Heart left ventricle (tissue), 16 donors: ENCODE measurements at places on chromosomes 1 and 21. TPM values are rescaled to one million over a fixed set of nuclear protein-coding genes. Genes with fewer than 3 reads are reported as not detected.
A peak's percentile ranks its signal among the peaks of the same experiment; 100 is the strongest.

Gene RGS13
- total RNA-seq, result 0.17 TPM

Gene SH3BP5L
- 24.6 TPM for total RNA-seq

Gene PTGER3
- 0.45 TPM for total RNA-seq

Gene TSSK3
- total RNA-seq, result 1.7 TPM

Gene LIN28A
- not detected for total RNA-seq

Gene RAB42
- 0.49 TPM for total RNA-seq

Gene FAM72D
- not detected for total RNA-seq

Gene PDZK1IP1
- not detected for total RNA-seq

Gene S100A1
- 1,023 TPM for total RNA-seq

GRCh38 chr1:107894605-107895004, 70.4 kb downstream of the VAV3 start:
- no peak for DNase-seq
- H3K27ac ChIP-seq, result no peak overlapping the region
- H3K4me3 ChIP-seq, result no peak overlapping the region
- peaks cover 7% of the 10 kb centered on the region for H3K4me1 ChIP-seq
- H3K27me3 ChIP-seq, result no peaks in the 10 kb centered on the region

GRCh38 chr21:25385911-25386474, 221.3 kb downstream of the MRPL39 start:
- no peaks in the 10 kb centered on the region for H3K4me1 ChIP-seq
- H3K4me3 ChIP-seq, result no peak overlapping the region
- no peaks in the 10 kb centered on the region for H3K36me3 ChIP-seq
- H3K27me3 ChIP-seq, result no peaks in the 10 kb centered on the region
- DNase-seq, result no peak
- H3K27ac ChIP-seq, result no peak overlapping the region

- H3K27me3 ChIP-seq, result no peaks in the 10 kb centered on the region
- no peak for DNase-seq
- H3K4me3 ChIP-seq, result no peak overlapping the region
- no peaks in the 10 kb centered on the region for H3K36me3 ChIP-seq
Measured at GRCh38 chr21:21232320-21232719, 234.1 kb downstream of the NCAM2 start.

- H3K27ac ChIP-seq, result no peak overlapping the region
- H3K4me1 ChIP-seq, result no peaks in the 10 kb centered on the region
- DNase-seq, result no peak
Measured at GRCh38 chr1:11107599-11107998, 7.9 kb upstream of the EXOSC10 start.

DNA sequence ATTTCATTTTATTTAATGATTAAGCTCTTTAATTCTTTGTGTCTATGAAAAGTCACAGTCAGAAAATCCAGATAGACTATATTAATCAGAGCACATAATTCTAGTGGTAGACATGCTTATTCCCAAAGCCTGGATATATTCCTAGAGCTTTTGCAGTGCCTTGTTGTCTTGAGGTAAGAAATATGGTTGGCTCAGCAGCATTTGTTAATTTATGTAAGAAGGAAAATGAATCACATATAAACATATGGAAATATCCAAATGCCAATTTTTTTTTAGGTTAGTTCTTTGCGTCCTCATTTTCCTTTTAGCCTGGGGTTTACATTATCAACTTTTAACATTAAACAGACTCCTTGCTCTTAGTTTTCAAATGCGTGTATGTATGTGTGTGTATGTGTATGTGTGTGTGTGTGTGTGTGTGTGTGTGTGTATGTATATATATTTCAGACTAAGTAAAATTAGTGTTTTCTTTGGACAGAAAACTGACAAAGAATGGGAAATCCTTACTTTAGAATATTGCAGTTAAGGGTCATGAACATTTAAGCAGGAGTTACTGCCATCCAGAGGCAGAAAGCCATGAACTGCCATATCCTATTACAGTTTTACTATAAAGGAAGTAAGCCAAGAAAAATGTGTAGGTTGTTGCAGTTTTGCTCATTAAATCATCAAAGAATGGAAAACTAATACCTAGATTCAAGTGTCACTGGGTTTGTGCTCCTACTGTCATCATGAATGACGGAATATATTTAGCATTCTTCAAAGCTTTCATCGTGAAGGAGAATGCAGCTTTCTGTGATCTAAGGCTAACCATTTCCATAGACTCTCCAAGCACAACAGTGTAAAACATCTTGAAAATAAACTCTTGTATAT, 477.1 kb upstream of the NR5A2 start:
- H3K4me3 ChIP-seq, result no peak overlapping the region
- no peak for DNase-seq
- H3K36me3 ChIP-seq, result no peaks in the 10 kb centered on the region
- H3K4me1 ChIP-seq, result no peaks in the 10 kb centered on the region

GRCh38 chr1:18917071-18917799, 14.9 kb upstream of the ALDH4A1 start:
- H3K4me1 ChIP-seq, result peaks cover 22% of the 10 kb centered on the region
- H3K27ac ChIP-seq, result no peak overlapping the region
- H3K27me3 ChIP-seq, result no peaks in the 10 kb centered on the region
- H3K4me3 ChIP-seq, result no peak overlapping the region
- H3K36me3 ChIP-seq, result peaks cover 20% of the 10 kb centered on the region

- DNase-seq, result no peak
- H3K27ac ChIP-seq, result no peak overlapping the region
- no peaks in the 10 kb centered on the region for H3K27me3 ChIP-seq
- no peak overlapping the region for H3K4me3 ChIP-seq
Measured at GRCh38 chr1:76827066-76827465, 40.2 kb upstream of the ST6GALNAC5 start.

- H3K27me3 ChIP-seq, result no peaks in the 10 kb centered on the region
- no peaks in the 10 kb centered on the region for H3K4me1 ChIP-seq
- DNase-seq, result peak; percentile 30
- H3K36me3 ChIP-seq, result no peaks in the 10 kb centered on the region
Measured at GRCh38 chr1:174262349-174263241, 103.3 kb downstream of the RABGAP1L start.

DNA sequence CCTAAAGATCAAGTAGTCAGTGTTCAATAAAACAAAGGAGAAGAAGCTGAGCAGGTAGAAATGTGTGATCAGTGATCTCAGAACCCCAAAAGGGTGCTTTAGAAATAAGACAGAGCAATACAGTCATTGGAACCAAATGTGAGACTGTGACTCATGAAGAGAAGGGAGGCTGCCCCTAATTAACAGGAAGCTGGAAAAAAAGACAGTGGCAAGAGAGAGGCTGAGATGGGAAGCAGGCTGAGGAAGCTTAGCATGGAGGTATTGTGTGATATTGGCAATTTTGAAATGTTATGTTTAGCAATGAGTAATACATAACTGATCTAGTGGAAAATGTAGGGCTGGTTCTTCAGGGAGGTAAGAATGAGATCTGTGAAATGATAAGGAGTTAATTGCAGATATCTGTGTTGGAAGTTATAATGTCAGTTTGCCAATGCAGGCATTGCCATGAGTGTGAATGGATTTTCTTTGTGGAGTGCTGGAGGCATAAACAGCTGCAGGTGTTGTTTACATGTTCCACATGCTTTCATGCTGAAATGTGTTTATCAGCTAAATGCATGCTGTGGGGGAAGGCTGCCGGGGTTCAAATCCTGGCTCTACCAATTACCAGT, 90.6 kb upstream of the CACNA1E start:
- no peak overlapping the region for H3K27ac ChIP-seq
- DNase-seq, result no peak
- no peak overlapping the region for H3K4me3 ChIP-seq
- H3K36me3 ChIP-seq, result no peaks in the 10 kb centered on the region
- peaks cover 12% of the 10 kb centered on the region for H3K27me3 ChIP-seq

DNA sequence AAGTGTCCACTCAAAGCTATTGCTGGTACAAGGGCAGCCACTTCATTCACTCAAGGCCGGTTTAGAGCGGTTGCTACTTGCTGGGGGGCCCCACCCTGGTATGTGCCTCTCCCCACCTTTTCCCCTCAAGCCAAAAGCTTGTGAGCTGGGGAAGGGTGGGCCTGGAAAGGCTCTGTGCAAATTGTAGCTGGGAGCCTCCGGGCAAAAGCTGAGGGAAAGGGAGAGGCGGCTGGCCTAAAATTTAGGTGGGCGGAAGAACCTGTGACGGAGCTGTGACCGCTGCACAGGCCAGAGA, 306 bp upstream of the SH3D21 start:
- peaks cover 16% of the 10 kb centered on the region for H3K4me1 ChIP-seq
- DNase-seq, result no peak
- no peak overlapping the region for H3K4me3 ChIP-seq
- H3K36me3 ChIP-seq, result peaks cover 40% of the 10 kb centered on the region
- H3K27me3 ChIP-seq, result no peaks in the 10 kb centered on the region

- no peaks in the 10 kb centered on the region for H3K36me3 ChIP-seq
- H3K4me3 ChIP-seq, result no peak overlapping the region
- no peak for DNase-seq
- no peaks in the 10 kb centered on the region for H3K27me3 ChIP-seq
- H3K4me1 ChIP-seq, result no peaks in the 10 kb centered on the region
Measured at GRCh38 chr1:57086154-57086553, 120.3 kb upstream of the C8B start.

DNA sequence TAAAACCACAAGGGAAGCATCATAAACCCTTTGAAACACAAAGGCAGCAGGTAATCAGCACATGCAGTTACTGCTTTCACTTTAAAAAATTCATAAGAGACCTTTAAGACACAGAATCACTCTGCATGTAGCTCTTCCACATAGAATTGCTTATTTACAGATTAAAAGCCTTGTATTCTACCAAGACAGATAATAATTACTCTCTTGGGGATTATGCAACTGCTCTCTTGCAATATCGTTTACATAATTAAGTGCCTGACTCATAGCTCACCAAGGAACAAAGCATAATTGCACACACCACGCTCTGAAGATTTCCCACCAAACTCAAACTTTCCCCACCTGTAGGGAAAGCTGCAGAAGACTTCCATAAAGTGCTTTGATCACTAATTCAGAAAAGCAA, 87.9 kb downstream of the VAV3 start:
- no peaks in the 10 kb centered on the region for H3K36me3 ChIP-seq
- no peaks in the 10 kb centered on the region for H3K4me1 ChIP-seq
- H3K27me3 ChIP-seq, result no peaks in the 10 kb centered on the region

- H3K27me3 ChIP-seq, result no peaks in the 10 kb centered on the region
- peaks cover 58% of the 10 kb centered on the region for H3K36me3 ChIP-seq
- H3K4me1 ChIP-seq, result no peaks in the 10 kb centered on the region
- H3K4me3 ChIP-seq, result no peak overlapping the region
Measured at GRCh38 chr1:179867493-179868330, 9.9 kb downstream of the TOR1AIP2 start.

DNA sequence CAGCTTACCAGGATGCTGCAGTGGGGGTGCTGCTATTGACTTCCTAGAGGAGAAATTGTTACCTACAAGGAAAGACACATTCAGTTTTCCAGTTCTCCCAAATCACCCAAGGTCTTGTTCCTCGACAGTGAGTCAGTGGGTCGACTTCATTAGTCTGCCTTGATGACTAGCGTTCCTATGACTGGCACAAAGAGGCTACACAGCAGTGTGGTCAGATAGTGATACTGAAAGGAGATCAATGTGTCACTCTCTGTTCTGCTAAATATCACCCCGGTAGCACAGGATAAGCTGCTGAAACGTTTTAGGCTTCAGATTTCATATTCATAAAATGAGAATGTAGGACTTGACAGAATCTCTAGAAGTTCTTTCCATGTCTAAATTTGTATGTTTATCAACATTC, 357.4 kb downstream of the LMX1A start:
- no peaks in the 10 kb centered on the region for H3K27me3 ChIP-seq
- H3K4me3 ChIP-seq, result no peak overlapping the region
- no peaks in the 10 kb centered on the region for H3K4me1 ChIP-seq
- H3K27ac ChIP-seq, result no peak overlapping the region
- DNase-seq, result no peak
- no peaks in the 10 kb centered on the region for H3K36me3 ChIP-seq

DNA sequence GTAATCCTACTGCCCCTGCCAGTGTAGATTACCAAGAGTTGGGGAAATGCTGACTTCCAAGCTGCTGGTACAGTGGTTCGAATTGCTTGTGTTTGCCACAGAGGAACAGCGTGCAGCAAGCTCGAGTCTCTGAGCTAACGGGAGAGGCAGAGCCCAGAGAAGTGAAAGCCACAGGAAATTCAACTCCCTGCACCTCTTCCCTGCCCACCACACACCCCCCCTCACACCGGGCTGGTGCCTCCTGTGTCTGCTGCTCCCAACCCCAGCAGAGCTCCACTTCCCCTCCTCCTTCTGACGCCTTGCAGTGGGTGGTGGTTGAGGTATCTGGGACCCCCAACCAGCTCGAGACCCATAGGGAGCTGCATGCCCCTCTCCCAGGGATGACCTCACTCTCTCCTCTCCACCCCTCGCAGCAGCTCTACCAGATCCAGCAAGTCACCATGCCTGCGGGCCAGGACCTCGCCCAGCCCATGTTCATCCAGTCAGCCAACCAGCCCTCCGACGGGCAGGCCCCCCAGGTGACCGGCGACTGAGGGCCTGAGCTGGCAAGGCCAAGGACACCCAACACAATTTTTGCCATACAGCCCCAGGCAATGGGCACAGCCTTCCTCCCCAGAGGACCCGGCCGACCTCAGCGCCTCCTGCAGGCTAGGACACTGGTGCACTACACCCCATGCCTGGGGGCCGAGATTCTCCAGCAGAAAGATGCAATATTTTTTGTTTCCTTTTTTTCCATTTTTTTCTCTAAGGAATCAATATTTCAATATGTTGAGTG, 13.1 kb upstream of the KCNQ4 start:
- no peak for DNase-seq
- peaks cover 78% of the 10 kb centered on the region for H3K36me3 ChIP-seq
- peak overlapping the region; percentile 46 for H3K27ac ChIP-seq
- no peak overlapping the region for H3K4me3 ChIP-seq
